ENCODE measurements at places on chromosomes 1 and 21.

DNA sequence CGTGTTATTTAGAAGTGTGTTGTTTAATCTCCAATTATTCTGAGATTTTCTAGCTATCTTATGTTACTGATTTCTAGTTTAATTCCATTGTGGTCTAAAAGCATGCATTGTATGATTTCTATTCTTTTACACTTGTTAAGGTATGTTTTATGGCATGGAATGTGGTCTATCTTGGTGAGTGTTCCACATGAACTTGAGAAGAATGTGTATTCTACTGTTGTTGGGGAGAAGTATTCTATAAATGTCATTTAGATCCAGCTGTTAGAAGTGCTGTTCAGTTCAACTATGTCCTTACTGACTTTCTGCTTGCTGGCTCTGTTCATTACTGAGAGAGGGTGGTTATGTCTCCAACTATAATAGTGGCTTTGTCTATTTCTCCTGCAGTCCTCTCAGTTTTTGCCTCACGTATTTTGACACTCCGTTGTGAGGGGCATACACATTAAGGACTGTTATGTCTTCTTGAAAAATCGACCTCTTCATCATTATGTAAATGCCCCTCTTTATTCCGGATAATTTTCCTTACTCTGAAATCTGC is 12.0 kb upstream of the PLA2G5 start:
- no peak for DNase-seq

DNA sequence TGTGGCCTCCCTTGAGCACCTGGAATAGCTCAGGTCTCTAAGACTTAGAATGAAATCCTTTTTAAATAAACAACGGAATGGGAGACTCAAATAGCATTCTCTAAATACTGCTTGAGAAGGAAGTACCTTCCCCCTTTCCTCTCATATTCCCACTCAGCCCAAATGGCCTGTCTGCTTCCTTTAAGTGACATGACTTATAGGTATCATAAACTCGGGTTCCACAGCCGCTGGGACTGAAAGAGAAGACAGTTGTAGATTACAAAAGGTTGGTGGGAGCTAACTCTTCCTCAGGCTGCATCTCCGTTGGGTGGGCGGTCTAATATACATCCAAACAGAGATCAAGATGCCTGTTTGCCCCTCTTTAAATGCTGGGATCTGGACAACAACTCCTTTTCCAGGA is 1.2 kb upstream of the HMCN1 start:
- DNase-seq: no peak

GRCh38 chr1:76727520-76727919 is 139.8 kb upstream of the ST6GALNAC5 start:
- DNase-seq: no peak

GRCh38 chr1:55329808-55330432 is 114.8 kb upstream of the USP24 start:
- no peak for DNase-seq

DNA sequence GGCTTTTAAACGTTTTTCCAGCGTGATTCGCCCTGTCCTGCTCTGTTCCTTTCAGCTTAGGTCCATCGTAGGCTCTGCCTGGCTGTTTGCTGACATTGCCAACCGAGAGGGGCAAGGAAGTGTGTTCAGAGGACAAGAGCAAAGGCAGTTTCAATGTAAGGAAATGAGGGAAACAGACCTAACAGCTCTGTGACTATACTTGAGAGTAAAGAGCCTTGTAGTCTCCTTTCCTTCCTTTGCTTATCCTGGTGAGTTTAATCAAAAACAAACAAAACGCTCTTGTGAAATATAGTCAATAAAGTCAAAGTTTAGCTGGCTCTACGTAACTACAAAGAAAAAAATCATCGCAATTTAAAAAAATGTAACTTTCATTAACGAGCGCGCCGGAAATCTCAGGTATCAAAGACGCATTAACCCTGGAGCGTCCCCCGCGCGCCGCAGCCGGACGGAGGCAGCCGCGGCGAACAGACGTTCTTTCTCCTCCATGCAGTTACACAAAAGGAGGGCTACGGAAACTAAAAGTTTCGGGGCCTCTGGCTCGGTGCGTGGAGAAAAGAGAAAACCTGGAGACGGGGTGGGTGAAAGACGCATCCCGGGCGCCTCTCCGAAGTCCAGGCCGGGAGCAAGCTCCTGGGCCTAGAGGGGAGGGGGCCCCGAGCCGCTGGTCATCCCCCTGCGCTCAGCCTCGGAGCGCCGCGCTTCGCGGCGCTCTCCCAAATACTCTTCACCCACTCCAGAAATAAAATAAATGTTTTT is 617 bp upstream of the ADGRL2 start:
- DNase-seq: peak; percentile 23

DNA sequence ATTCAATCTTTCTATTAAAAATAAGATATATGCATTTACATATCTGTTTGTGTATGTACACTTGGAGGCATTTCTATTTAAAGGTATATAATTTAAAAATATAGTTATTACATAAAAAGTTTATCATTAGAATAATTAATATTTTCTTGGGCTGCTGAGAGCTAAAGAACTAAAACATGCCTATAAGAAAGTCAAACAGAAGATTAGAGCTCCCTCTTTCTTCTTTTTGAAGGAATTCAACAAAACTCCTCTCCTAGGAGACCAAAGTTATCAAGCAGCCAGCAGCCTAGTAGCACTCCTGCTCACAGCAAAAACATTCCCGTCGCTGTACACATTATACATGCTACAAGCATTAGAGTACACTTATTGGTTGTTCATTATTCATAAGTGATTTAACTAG is 216.4 kb downstream of the VAV3 start:
- no peak for DNase-seq

GRCh38 chr1:54259546-54260140 is 59.7 kb downstream of the MRPL37 start:
- DNase-seq: no peak

DNA sequence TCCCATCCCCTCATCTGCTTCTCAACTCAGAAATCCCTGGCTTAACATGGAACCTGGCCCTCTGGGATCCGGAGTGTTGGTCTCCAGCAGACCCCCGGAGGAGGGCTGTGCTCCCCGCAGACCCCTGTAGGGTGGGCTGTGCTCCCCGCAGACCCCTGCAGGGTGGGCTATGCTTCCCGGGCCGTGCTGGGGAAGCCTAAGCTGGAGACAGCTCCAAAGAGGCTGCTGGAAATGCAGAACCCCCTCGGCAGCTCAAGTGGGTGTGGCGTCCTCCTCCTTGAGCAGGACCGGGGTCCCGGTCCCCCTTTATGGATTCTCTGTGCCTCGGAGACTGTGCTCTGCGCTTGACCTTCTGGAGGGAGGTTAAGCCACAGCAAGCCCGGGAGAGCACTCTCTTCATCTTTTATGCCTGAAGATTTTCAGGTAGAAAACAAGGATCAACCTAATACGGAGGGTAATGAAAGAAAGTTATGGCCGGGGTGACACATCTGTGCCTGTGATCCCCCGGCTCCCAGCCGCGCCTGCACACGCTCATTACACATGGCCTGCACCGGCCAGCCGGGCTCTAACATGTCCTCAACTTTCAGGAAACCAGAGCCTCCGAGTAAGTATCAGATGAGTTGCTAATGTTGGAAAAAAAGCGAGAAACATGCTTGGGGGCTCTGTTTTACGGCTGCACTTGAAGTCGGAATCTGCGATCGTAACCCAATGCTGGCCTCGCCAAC is 87.7 kb upstream of the ACTRT2 start:
- no peak for DNase-seq

GRCh38 chr1:9247894-9248293 is 13.3 kb downstream of the H6PD start:
- no peak for DNase-seq

GRCh38 chr1:62356257-62356835 is 37.1 kb upstream of the KANK4 start:
- DNase-seq: no peak

GRCh38 chr1:52748119-52748518 is 21.9 kb downstream of the ZYG11B start:
- DNase-seq: no peak

DNA sequence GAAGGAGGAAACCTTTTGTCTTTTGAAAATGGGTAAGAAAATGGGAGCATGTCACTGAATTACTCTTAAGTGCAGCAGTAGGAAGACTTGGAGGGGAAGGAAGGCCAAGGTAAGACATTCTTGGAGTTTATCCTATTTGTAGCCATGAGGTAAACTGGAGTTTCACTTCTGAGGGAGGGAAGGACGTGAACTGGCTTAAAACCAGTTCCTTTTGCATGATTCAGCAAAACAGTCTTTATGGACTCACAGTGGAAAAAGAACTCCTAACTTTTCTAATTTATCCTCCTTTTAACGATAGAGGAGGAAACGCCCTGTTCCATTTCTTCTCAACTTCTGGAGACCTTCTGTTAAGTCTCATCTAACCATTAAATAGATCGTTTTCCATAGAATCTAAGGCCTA is 2.5 kb downstream of the PRDX6 start:
- no peak for DNase-seq

GRCh38 chr1:58824753-58825389 is 41.0 kb upstream of the JUN start:
- peak; percentile 91 for DNase-seq

- no peak for DNase-seq
Measured at GRCh38 chr21:40840401-40841125, 6.4 kb downstream of the DSCAM start.

DNA sequence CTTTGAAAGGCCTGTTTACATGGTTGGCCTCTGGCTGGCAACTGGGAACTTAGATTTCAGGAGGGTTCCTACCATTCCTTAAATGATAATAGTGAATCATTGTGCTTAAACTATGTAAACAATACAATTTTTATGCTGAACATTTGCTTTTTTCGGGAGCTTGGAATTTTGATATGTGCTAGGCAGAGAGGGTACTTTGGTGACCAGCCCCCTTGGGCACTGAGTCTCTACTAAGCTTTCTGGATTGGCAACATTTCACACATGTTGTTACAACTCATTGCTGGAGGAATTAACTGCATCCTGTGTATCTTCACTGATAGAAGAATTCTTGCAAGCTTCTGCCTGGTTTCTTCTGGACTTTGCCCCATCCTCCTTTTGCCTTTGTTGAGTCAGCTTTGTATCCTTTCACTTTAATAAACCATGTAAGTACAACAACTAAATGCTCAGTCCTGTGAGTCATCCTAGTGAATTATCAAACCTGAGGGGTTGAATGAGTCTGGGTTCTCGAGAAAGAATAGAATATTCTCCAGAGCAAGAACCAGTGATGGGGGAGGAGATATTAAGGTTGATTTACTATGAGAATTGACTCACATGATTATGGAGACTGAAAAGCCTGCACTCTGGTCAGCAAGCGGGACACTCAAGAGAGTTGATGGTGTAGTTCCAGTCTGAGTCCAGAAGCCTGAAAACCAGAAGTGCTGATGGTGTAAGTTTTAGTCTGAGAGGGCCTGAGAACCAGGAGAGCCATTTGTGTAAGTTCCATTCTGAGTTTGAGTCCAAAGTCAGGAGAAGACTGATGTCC is 3.1 kb upstream of the SLC16A4 start:
- DNase-seq: peak; percentile 32

DNA sequence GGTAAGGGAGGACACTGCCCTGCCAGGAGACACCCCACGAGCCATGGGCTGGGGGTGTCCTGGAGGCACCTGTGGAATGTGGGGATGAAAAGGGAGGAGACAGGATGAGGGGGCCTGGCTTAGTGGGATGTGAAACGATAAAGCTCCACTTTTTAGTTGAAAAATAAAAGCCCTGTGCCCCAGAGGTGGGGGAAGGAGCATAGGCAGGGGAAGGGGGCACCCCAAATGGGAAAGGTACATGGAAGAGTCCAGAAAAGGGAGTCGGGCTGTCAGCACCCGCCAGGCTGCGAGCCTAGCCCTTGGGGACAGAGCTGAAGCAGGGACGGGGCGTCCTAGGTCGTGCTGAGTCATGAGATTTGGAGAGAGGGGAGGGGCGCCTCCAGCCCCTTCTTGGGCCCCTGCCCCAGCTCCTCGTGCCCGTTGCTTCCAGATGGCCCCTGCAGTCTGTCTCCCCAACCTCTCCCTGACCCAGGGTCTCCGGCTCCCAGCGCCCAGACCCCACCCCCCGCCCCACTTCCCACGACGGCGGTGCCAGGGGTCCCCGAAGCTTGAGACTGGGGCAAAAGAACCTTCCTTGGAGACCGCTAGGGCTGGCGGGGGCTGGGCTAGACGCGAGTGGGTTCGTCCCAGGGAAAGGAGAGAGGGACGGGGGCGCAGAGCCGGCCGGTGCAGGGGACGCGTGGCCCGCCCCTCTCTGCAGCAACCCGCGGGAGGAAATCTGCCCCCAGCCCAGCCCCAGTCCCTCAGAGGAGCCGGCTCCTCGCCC is 795 bp downstream of the SYT2 start:
- DNase-seq: no peak

- no peak for DNase-seq
Measured at GRCh38 chr21:14239281-14239680, 23.3 kb downstream of the RBM11 start.

GRCh38 chr1:222938986-222939385 is 124.1 kb downstream of the DISP1 start:
- DNase-seq: no peak

DNA sequence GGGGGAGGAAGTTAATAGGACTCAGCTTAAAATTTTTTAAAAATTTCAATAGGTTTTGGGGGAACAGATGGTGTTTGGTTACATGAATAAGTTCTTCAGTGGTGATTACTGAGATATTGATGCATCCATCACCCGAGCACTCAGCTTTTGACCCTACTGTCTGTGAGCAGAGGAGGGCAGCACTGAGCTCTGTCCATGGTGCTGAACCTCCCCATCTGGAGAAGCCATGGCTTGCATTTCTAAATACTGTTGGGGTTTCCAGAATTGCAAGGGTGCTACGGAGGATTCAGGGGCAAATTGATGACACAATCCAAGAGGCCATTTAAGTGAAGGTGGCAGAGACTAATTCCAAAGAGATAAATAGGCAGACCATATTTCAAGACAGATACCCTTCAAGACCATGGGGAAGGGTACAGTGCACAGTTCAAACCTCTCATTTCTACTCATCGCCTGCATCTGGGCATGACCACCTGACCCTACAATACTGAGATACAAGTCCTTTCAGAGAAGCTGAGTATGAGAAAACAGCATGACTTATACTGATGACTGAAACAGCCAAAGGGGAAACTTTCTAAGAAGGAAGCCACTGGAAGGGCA is 17.2 kb downstream of the SYT2 start:
- peak; percentile 61 for DNase-seq

GRCh38 chr1:110068646-110069403 is 1.6 kb downstream of the ALX3 start:
- no peak for DNase-seq

DNA sequence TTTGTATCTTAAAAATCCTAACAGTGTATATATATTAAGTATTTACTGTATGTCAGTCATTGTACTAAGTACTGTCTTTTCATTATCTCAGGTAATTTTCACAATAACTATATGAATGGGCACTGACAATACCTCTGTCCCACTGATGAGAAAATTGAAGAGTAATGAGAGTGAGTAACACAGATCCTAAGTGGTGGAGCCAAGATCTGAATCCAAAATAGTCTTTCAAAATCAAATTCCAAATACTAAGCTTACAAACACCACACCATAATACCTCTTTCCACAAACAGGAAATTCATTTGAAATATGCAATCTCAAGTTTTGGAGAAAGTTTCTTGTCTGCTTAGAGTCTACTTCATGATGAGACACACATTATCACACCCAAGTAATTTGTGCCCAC is 105.9 kb upstream of the EDEM3 start:
- DNase-seq: no peak

Data from transverse colon (tissue), 4 donors.